Stimulated activated CD4-positive, alpha-beta T cell treated with anti-CD3 and anti-CD28 coated beads, Interleukin-1b, Interleukin-23, amount 100 ng/mL, for 1 hour (primary cell): ENCODE measurements at places on chromosomes 2 and 18.

- no peak for DNase-seq
These were observed 434.9 kb downstream of the ZEB2 start for GRCh38 chr2:144085016-144085415.

GRCh38 chr2:42930025-42930581 lies 137.7 kb upstream of the HAAO start:
- DNase-seq = no peak

GRCh38 chr18:76673281-76674185 lies 148.8 kb upstream of the ZNF236 start:
- no peak for DNase-seq

GRCh38 chr18:50707855-50708469 lies 111.9 kb downstream of the MRO start:
- DNase-seq = no peak
